NCI-H1694 treated with DMSO at 0.1 percent for 48 hours (cell line): ENCODE measurements at places on chromosomes 6 and 20.

- DNase-seq, result no peak
These were observed 167.9 kb downstream of the NRN1 start for GRCh38 chr6:5838656-5839396.

DNA sequence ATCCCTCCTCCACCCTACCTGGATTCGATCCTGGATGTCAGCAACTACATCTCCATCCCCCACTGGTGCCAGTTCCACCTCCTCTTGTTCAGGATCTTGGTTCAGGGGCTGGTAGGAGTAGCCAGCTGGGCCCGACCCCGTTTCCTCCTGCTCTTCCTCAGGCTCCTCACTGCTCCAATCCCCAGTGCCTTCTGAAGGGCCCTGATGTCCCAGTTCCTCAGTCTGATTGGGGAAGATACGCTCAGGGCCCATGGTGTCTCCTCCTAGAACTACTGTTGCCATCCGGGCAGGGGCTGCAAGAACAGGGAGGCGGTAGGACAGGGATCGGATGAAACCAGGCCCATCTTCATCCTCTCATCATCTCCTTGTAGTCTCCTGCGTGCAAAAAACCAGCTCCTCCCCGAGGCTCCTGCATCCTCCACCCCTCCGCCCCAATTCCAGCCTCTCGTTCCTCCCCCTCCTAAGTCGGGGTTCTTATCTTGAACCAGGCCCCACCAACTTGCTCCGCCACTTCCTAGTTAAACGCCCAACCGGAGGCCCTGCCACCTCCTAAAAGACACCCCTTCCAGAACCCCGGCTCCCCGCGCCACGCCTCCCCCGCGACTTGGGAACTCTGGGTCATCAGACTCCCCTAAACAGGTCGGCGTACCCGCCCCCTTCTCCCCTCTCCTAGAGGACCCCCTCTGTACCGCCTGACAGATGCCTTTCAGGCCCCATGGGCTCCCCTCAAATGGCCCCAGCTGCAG lies 476 bp downstream of the MEA1 start:
- DNase-seq, result no peak

DNA sequence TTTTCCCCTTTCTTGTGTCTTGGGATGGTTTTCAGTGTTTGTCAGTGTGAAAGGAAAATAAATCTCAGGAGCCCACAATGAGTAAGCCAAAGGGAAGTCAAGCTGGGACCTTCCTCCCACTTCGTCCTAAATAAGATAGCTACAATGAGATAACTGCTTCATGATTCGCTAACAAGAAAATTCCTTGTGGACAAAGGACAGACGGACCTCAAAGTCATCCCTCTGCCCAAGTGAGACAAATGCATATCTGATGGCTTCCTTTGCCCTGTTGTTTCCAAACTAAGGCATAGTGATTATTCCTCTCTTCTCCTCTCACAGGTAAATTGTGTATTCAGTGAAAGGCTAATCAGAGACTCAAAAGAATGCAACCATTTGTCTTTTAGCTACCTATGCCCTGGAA lies 26.1 kb upstream of the ADTRP start:
- no peak for DNase-seq

DNA sequence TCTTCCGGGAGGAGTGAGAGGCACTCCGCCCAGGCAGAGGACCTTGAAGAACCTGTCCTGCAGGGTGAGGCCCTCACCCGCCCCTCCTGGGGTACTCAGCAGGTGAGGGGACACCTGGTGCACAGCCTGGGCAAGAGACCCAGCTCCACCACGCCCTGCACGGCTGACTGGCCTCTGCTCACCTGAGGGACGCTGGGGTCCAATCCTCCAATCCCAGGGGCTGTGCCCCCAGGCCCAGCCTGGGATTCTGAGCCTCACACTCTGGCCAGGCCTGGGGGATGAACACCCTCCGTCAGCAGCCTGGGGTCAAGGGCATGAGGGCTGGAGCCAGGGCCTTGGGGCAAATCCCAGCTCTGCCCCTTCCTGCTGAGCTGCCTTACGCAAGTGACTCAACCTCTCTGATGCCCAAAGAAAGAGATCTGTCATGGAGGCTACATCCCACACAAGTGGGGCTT lies 149.9 kb upstream of the PTPN1 start:
- DNase-seq, result no peak

DNA sequence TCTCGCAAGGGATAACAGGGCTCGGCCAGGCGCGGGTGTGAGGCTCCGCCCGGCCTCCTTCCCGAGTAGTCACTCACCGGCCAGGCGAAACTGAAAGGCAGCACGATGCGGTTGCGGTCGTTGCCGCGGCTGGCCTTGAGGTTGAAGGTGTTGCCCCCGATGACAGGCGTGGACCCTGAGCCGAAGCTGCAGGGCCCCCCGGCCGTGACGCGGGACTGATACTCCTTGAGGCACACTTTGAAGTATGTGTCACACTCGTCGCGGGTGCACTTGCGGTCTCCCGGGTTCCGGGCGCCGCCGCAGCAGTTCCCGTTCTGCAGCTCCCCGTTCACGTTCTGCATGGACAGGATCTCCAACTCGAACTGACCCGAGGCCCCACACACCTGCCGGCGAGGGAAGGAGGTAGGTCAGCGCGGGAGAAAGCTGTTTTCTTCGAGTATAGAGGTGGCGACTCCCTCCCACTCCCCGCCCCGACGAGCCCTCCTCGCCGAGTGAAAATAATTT lies 1.1 kb downstream of the JAG1 start:
- DNase-seq, result no peak

DNA sequence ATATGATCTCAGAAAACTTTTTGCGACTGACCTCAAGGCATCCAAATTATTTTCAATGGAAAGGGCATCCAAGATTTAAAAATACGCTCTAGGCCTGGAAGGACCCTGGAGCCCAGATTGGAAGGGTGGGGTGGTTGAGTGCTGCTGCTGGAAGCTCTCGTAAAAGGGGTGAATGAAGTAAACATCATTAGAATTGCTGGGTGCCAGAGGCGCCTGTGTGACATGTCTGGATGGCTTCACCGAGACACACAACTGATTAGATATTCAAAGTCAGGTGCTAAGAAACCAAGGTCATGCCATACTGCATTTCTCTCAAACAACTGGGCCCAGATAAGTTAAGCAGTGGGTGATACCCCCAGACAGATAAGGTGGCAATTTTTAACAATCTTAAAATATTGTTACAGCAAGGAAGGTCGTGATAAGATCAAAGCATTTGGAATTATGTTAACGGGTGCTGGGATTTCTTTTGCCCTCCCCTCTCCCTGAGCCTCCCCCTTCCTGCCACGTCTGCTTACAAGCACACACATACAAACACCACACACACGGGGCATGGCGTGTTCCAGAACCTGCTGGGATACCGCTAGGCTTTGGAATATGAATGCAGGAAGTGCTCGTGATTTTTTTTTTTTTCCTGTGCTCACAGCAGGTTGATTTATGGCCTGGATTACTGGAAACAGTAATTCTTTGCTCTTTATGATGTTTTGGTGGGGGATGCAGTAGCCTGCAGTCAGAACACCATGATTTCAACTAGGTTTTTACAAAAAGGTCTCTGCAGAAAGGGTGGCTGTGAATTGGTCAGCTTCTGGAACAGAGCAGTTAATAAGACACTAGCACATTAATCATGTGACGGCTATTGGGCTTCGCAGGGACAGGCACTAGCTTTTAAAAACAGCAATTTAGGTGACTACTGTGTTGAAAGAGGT lies 551.2 kb downstream of the QKI start:
- no peak for DNase-seq

DNA sequence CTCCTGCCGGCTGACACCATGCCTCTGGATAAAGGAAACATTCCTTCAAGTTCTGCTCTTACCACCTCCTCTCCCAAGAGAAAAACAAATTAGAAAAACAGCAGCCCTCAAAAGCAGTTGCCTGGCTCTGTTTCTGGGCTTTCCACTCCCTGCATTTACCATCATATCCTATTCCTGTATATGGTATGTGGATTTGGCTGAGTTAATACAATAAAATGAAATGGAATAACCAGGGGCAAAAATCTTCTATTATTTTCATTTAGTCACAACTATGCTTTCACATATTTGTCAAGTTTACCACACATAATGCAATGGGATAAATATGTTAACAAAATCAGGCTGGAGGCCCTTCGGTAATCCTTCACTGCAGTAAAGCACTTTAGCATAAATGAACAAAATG lies 34.3 kb downstream of the COL12A1 start:
- DNase-seq, result no peak

GRCh38 chr20:49904440-49905214 lies 10.7 kb downstream of the SPATA2 start:
- DNase-seq, result no peak

DNA sequence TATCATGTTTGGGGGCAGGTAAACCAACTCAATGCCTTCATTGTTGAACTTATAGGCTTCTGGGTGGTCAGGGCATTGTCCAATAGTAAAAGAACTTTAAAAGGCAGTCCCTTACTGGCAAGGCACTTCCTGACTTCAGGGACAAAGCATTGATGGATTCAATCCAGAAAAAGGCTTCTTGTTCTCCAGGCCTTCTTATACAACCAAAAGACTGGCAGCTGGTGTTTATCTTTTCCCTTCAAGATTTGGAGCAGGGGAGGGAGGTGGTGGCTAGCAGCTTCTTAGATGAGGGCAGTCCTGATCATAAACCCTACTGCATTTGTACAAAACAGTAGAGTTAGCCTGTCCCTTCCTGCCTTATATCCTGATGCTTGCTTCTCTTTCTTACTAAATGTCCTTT lies 57.5 kb downstream of the NCOA3 start:
- DNase-seq, result no peak

GRCh38 chr20:45010399-45010828 lies 44.1 kb downstream of the STK4 start:
- no peak for DNase-seq
